ENCODE measurements at places on chromosomes 12 and 14. TPM values are rescaled to one million over a fixed set of nuclear protein-coding genes. Genes with fewer than 3 reads are reported as not detected.
A peak's percentile ranks its signal among the peaks of the same experiment; 100 is the strongest.

GRCh38 chr12:2669560-2669959 lies 125.2 kb upstream of the FKBP4 start:
- DNase-seq = no peak

DNA sequence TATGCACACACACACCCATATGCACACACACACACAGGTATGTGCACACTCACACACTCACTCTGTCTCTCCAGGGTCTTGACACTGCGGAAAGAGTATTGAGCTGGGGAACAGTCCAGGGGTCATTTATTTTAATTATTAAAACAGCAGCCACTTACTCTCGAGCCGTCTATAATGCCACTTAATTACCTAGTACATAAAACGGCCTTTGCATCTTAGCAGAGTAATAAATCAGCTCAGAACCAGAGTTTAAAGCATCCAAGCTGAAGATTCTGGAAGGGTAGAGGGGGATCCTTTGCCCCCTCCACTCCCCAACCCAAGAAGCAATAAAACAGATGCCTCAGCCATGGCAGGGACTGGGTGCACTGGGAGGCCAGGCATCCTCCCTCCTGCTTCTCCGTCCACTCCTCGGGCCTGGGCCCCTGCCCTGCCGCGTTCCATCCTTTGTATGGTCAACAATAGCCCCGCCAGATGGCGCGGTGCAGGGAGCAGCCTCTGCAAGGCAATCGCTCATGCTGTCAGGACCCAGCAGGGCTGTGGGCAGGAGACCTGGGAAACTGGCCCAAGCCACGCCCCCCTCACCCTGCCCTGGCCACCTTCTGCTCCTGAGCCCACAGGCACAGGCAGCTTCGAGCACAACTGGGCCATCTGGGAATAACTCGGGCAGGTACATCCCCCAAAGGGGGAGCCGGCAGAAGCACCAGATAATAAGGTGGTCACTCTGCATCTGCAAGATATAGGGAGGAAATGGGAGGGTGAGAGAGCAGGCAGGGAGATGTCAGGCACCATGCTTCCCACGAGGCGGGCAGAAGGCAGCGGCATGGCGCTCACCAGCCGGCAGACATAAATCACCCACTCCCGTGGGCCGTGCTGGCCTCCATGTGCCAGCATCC lies 40.9 kb downstream of the CCDC85C start:
- no peak for DNase-seq

- DNase-seq = no peak
Observed at GRCh38 chr14:21656980-21657379, 3.3 kb downstream of the OR4E2 start.

DNA sequence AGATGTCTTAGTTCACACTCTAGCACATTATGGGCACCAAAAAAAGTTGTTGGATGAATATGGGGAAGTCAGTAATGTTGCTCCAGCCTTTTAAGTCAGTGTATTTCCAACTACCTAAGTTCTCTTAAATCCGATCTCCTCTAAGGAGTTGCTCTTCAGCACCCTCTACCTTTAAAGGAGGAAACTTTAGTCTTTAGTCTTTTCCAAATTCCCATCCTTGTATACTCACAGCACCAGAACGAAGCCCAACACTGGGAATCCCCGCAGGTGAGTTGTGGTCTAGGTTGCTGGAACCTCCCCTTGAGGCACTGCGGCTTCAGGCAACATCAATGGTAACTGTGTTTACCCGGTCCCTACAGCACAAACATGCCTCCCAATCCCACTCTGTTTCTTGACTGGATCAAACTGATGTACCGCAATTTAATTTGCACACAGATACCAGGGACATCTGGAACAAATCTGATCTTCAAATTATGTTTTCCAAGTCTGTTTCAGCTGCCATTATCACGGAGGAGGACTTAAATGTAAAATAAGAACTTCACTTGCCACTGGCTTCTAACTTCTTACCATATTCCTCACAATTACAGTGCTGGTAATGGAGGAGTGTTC lies 179.0 kb downstream of the FOXN3 start:
- DNase-seq = no peak

- no peak for DNase-seq
Observed at GRCh38 chr12:44550377-44550776, 325.7 kb downstream of the NELL2 start.

The TAOK3 gene
- 35.9 TPM for polyA plus RNA-seq

DNA sequence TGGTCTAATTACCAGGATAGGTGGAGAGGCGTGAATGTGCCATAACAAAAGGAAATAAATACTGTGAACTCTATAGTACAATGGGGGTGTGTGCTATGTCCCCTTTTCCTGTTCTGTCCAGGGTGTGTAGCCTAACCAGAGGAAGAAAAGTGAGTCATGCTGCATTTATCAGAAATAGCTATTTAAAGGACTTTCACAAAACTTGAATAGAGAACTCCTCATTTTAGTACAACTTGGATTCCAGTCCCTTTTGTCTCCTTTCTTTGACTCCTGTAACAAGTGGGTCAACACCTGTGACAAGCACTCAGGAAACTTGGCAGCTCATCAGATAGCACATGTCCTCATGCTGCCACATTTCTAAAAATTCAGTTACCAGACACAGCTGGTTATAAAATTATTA lies 123.4 kb downstream of the CCDC91 start:
- no peak for DNase-seq

- no peak for DNase-seq
Observed at GRCh38 chr12:71475280-71475679, 35.7 kb downstream of the LGR5 start.

GRCh38 chr14:32491416-32492016 lies 162.4 kb downstream of the AKAP6 start:
- no peak for DNase-seq

DNA sequence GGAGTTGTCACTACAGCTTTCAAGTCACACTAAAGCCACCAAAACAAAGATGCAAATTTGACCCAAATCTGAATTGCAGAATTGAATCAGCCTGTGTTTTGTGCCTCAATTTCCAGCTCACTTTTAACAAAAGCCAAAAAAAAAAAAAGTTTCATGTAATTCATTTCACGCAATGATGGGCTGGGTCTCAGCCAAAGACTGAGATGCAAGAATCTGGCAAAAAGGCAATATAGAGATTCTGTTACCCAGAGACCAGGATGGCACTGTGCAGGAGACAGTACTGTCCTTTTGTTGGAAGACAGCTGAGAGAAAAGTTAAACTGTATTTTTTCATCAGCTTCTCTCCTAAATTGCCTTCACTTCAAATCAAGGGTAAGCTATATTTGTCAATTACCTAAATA lies 205.7 kb upstream of the NPAS3 start:
- no peak for DNase-seq

DNA sequence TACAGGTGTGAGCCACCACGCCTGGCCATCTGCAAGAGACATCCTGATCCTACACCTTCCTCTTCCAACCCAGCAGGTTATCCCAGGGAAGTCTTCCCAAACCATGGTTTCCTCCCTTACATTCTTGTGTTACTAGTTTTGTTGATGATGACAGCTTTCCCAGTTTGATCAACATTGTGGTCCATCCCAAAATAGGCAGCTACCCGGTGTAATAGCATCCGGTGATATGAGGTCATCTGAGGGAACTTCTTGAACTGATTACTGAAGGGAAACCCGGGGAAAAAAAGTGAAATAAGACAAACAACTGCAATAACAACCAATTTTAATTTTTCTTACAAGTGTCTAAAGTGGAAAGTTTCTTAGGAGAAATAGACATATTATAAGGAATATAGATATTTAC lies 45.3 kb upstream of the STAC3 start:
- no peak for DNase-seq

DNA sequence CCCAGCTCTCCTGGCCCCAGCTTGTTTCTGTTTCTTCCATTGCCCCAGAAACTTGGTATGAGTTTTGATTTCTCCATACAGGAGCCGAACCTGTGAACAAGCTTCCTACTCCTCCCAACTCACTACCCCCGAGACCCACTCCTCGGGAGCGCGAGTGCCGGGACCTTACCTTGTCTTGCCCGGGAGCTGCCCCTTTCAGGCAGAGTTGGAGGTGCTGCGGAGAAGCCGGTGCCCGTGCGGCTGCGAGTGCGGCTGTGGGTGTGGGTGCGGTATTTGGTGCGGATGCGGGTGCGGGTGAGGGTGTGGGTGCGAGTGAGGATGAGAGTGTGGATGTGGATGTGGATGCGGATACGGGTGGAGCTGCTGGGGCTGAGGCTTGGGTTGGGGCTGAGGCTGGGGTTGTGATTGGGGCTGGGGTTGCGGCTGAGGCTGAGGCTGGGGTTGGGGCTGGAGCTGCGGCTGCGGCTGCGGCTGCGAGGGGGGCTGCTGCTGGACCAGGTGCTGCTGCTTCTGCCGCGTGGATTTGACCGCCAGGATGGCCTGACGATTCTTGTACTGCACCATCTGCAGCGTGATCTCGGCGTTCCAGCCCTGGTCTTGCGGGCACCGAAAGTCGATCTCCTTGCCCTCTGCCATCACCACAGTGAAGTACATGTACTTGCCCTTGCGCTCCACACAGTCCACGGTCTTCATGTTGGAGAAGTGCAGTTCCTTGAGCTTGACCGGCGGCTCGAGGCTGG lies 1.1 kb downstream of the PHLDA1 start:
- no peak for DNase-seq

The TAC3 gene
- 2.2 TPM for polyA plus RNA-seq

The NANOG gene
- 0.07 TPM for polyA plus RNA-seq

DNA sequence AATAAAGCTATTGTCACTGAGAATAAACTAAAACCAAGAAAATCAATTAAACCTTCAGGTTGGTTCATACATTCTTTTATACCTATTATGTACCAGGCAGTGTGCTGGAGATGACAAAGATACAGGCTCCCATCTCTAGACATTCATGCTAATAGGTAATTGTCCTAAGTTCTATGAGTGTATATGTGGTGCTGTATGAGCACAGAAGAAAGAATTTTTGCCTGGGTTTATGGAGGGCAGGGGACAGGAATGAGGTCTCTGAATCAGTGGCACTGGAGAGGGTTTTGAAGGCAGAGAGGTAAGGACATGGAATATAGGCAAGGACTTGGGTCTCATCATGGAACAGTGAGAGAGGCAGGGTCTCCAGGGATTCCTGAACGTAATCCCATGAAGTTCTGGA lies 38.7 kb downstream of the MAP1LC3B2 start:
- no peak for DNase-seq

The SAV1 gene
- 47.8 TPM for polyA plus RNA-seq

GRCh38 chr14:22263961-22264360 lies 325.1 kb downstream of the DAD1 start:
- DNase-seq = no peak

DNA sequence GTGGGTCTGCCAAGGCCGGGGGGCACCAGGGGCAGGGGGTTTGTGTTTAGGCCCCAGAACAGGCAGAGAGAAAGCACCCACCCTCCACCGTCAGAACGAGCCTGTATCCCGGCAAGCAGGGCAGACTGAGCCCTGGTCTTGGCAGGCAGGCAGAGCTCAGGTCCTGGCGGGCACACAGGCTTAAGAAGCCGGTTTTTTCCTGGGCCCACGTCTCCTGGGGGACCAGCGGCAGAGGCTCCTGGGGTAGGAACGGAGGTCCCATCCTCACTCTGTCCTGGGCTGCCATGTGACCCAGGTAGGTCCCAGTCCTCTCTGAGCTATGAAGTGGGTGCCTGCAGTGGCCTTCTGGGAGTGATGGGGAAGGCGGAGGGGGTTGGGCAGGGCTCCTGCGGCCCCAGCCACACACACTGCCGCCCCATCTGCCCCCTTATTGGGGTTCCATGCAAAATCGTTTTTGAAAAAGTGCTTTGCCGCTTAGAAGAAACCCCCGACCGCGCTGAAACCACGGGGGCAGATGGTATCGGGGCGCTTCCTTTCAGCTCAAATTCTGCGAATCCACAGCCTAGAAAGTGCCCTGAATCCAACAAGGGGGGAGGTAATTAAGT lies 24.2 kb downstream of the SH2B3 start:
- no peak for DNase-seq

The DIO2 gene
- polyA plus RNA-seq = 0.55 TPM

The TEX22 gene
- 2.8 TPM for polyA plus RNA-seq

DNA sequence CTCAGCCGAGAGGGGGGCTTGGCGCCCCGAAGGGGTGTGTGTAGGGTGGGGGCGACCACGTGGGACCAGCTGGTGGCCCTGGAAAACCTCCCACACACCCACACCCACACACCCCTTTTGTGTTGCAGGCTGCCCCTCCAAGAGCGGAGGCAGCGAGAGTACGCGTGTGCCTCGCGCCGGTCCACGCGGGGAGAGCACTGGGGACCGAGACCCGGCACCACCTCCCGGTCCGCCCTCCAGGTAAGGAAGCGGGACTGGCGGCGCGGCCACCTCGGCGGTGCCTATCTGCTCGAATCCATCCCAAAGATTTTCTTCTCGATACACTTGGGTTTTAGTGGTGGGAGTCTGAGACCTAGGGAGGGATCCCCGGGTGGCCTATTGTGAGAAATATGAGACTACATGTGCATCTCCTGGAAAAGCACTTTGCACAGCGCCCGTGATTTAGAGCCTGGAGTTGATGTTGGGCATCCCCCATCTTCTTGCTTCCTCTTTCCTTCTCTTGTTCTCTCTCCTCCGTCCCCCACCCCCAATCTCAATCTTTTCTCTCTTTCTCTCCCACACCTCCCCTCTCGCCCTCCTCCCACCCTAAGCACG lies 393 bp downstream of the SYT1 start:
- DNase-seq = no peak

DNA sequence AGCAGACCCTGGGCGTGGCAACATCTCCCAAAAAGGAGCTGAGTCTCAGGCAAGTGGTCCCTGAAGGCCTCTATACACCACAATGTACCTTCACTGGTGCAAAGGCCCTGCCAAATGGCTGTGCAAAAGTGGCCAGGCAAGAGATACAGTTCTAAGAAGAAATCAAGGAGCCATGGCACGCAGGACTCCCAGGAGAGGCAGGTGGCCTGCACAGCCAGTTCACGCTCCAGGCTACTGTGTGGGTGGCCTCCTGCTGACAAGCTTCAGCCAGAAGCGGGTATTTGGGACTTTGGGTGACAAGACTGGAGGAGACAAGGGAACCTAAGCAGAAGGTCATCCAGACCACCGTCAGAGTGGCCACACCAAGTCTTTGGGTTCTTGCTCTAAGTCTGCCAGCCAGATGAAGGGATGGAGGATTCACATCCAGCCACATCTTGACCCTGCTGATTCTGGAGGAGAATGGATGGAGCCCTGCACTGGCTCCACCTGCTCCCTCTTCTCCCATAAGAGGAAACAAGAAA lies 20.5 kb upstream of the ZFP36L1 start:
- DNase-seq = no peak

DNA sequence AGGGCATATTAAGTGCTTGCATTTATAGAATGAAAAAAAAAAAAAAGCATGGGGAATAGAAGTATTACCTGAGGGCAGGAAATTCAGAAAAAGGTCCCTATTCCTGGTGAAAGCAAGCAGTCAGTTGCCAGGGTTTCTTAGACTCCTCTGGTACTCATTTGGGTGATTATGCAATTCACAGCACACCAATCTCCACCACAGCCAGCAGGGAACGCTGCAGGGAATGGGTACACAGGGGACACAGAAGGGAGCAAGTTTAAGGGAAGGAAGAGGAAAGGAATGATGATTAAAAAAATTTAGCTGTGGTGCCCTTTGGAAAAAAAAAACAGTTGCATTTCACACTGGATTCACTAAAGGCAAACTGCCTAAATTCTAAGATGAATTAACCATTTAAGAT lies 14.2 kb downstream of the BLTP3B start:
- DNase-seq = no peak

- peak; percentile 32 for DNase-seq
Observed at GRCh38 chr12:13369474-13370056, 173.0 kb downstream of the EMP1 start.

GRCh38 chr12:132588821-132589669 lies 21.3 kb downstream of the LRCOL1 start:
- no peak for DNase-seq

The PIANP gene
- polyA plus RNA-seq = 16.3 TPM

The TSPAN19 gene
- 1.5 TPM for polyA plus RNA-seq

The MMP19 gene
- 0.99 TPM for polyA plus RNA-seq
